SK-N-SH (cell line): ENCODE measurements at places on chromosomes 2 and 18.
A peak's percentile ranks its signal among the peaks of the same experiment; 100 is the strongest.

DNA sequence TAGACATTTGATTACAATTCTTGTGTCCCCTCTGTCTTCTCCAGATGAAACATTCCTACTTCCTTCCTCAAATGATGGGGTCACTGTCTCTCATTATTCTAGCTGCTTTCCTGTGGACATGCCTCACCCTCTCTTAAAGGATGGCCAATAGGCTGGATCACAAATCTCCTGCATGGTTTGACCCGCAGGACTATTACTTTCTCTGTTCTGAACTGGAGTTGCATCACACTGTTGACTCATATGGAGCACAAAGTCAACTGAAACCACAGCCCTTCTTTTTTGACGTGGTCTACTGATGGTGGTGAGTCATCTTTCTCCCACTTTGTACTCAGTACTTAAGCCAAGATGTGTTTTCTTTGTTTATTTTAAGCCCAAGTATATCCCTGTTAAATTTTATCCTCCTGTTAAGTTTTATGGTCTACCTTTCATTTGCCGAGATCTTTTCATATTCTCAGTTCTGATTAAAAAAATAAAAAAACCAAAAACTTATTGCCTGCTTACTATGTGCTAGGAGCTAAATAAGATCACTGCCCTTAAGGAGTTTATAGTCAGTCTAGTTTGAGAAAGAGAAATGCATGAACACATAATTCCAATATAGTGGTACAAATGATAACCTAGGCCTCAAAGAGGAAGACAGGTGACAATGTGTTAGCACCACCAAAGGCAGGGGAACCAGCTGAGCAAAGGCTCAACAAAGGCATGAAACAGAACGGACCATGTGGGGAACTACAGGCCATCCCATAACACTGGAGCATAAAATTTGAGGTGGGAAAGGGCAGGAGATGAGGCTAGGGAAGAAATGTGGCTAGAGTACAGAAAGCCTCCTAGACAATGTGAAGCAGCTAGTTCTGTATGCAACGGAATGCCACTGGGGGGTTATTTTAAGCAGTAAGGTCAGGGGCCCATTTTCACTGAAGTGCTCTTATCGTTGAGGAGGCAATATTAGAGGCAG is 67.6 kb upstream of the ZFP36L2 start:
- DNase-seq: no peak

DNA sequence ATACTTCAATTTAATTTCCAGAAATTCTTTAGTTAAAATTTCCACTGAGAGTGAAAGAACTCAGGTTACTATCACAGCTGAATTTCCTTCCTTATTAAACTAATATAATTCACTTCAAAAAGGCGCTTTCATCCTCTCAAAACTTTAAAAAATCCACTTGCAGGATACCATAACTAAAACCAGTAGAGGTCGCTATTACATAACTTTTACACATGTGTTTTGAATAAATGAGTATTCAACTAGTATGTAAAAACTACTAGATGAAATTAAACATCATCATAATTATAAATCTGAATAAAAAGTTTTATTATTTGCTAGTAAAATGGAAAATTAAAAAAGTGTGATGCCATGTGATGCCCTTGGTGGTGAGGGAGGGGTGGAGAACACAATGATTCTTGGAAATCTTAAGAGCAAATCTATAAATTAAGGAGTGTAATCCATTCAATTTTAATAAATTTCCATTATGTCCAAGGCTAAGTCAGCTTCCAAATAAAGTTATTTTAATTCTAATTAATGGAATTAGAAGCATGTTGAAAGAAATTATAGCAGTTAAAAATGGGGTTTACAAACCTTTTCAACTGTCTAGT is 61.4 kb downstream of the SOS1 start:
- DNase-seq: peak; percentile 48

- peak; percentile 6 for DNase-seq
Measured at GRCh38 chr2:193583638-193584400, 1389.1 kb upstream of the TMEFF2 start.

DNA sequence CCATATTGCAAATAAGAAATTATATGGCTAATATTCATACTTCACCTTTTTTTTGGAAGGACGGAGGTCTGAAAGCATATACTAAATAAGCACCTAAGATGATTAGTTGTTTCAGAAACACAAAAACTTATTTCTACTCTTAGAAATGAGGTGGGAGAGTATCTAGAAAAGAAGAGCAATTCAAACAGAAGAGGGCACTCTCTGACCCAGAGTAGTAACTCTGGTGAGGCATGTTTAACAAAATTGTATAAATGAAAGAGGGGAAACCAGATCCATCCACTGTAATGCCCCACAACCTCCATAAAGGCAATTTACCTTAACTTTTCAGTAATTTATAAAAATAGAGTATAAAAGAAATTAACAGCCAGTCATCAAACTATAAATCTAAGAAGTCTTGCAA is 669.6 kb upstream of the VRK2 start:
- DNase-seq: no peak

DNA sequence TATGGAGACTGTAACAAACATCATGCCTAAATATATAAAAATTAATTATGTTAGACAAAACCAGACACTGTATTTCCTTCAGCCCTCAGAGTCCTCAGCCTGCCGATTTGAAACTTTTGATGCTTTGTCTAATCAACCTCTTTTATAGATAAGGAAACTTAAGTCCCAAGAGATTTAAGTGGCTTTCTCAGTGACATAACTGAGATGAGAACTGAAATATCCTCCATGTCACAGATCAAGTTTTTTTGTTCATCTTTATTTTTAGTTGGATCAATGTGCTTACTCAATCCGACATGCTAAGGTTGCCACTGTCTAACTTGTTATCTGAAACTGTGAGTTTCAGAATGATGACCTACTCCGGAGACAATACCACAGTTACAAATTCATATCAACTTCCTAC is 72.3 kb downstream of the BARD1 start:
- no peak for DNase-seq

DNA sequence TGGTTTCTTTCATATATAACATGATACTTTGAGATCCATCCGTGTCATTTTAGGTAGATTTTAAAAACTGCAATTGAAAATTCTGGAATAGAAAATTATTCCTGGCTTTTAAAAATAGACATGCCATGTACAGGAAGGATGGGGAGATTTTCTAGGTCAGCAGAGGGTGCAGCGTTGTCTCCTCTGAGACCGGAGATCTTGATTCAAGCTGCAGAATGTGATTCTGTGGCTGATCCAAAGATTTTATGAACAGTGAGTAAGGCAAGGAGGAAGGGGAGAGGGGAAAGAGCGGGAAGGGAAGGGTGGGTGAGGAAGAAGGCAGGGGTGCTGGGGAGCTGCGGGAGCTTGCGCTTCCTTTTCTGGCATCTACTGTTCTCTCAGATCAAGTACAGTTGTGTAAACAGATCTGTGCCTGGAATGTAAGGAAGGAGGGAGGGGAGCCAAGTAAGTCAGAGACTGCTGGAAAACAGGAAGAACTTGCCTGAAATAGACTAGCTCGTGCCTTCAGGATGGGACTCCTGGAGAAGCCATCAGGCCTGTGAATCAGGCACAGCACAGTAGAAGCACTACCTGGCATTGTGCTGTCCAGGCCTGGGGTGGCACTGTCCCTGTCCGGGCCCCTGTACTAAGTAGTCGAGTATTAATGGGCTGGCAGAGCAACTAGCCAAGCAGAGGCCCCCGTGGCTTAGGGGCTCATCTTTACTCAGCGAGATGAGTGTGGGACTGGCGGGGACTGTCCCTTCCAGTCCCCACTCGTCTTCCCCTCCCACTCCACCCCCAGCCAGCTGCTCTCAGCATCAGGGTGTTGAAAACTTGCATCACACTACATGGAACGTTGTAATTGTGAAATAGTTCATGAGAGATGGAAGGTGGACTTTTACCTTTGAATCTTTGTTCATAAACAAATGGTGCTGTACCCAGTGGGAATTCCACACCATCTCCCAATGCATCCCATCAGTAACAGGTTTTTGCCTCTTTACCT is 163.5 kb downstream of the UXS1 start:
- DNase-seq: no peak

DNA sequence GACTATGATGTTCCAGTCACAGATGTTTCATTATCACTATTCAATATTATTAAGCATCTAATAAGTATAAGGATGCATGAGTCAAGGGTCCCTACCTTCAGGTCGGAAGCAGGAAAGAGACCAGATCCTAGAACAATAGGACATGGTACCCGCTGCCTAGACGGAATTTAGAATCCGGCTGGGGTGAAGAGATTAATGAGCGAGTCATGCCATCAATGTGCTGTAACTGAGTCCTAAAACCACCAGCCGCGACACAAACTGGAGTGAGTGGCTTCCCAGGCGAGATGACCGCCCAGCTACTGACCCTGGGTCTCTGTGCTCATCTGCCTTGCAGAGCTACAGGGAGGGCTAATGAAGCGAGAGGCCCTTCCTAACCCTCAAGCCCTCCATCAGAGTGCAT is 73.6 kb downstream of the DNMT3A start:
- no peak for DNase-seq

DNA sequence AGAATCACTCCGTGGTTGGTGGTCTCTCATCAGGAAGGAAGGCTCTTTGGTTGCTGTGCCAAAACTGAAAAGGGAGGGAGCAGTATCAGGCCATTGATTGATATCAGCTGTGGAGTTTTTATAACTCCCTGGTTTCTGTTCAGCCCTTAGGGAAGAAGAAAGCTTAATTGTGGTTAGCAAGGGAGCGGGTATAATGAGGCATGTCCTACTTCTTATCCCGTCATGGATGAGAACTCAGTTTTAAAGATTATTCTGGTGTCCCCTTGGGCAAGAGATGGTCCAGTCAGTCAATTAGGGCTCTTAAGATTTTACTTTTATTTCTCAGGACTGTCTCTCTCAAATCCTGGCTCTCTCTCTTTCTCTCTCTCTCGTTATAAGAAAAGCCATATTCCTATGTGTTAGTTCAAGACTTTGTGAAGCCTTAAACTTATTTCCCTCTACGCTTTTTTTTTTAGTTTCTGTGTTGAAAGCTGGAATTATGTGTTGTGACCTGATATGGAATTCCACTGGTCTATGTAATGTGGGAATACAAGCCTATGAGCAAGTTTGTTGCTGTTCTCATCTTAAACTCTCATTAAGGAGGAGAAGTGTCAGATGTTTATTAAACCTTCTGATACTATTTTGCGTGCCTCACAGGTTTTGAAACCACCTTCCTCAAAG is 514.0 kb upstream of the CDH2 start:
- DNase-seq: no peak

DNA sequence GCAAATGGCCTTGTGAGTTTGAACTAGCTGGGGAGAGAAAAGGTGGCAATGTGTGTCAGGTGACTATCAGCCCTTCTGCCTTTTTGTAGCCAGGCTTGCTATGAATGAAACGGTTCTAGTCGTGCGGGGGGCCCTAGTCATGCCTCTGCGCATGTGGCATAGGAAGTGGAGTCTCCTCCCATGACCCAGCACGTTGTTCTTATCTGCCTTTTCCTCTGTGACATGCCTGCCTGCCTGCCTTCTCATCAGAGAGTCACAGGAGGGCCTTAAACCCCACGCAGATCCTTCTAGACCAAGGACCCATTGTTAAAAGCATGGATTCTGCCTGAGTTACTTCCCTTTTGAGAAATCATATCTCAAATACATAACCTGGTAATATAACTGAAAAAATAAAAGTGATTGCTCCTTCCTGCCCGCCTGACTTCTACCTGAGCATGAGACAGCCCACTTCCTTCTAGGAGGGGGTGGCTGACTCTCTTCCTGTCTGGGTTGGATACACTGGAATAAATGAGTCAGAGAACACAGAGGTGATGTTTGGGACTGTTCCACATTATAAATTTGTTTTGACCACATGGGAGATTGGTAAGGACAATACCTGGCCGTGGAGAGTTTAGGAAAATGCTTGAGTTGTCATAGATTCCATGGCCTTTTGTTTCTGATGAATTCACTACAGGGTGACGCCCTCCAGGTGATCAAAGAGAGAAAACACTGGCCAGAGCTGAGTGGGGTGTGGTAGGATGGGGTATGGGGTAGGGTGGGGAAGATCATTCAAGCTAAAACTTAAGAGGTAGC is 49.8 kb downstream of the FBLN7 start:
- DNase-seq: no peak

- peak; percentile 31 for DNase-seq
Measured at GRCh38 chr2:172783165-172783898, 47.7 kb downstream of the RAPGEF4 start.

- no peak for DNase-seq
Measured at GRCh38 chr18:62939926-62940325, 224.6 kb downstream of the PHLPP1 start.

GRCh38 chr2:215619022-215619958 is 183.4 kb upstream of the FN1 start:
- peak; percentile 57 for DNase-seq

- no peak for DNase-seq
Measured at GRCh38 chr2:37829616-37830395, 95.3 kb upstream of the RMDN2 start.
